ENCODE measurements at places on chromosomes 6 and 20. TPM values are rescaled to one million over a fixed set of nuclear protein-coding genes. Genes with fewer than 3 reads are reported as not detected.

NCOA6 gene
- total RNA-seq: 22.7 TPM

FAM217A gene
- total RNA-seq: not detected

PSORS1C2 gene
- total RNA-seq: not detected

SIRPD gene
- 0.66 TPM for total RNA-seq

RIPPLY2 gene
- not detected for total RNA-seq

HAO1 gene
- total RNA-seq: not detected

TCFL5 gene
- 8.1 TPM for total RNA-seq

OPN5 gene
- not detected for total RNA-seq

GCNT2 gene
- total RNA-seq: 16.4 TPM

MUC22 gene
- not detected for total RNA-seq

FOXA2 gene
- total RNA-seq: not detected

RHAG gene
- not detected for total RNA-seq

TSHZ2 gene
- 14.0 TPM for total RNA-seq

ATXN1 gene
- 37.7 TPM for total RNA-seq

All from sigmoid colon (tissue), 7 donors.